ENCODE measurements at places on chromosomes 12 and 14. TPM values are rescaled to one million over a fixed set of nuclear protein-coding genes. Genes with fewer than 3 reads are reported as not detected.
A peak's percentile ranks its signal among the peaks of the same experiment; 100 is the strongest.

GRCh38 chr12:121483949-121484348, 84.0 kb downstream of the RNF34 start:
- H3K27ac ChIP-seq: no peak overlapping the region
- DNase-seq: no peak
- H3K4me3 ChIP-seq: peak overlapping the region; percentile 8
- H3K4me1 ChIP-seq: peaks cover 3% of the 10 kb centered on the region
- peaks cover 4% of the 10 kb centered on the region for H3K36me3 ChIP-seq

DNA sequence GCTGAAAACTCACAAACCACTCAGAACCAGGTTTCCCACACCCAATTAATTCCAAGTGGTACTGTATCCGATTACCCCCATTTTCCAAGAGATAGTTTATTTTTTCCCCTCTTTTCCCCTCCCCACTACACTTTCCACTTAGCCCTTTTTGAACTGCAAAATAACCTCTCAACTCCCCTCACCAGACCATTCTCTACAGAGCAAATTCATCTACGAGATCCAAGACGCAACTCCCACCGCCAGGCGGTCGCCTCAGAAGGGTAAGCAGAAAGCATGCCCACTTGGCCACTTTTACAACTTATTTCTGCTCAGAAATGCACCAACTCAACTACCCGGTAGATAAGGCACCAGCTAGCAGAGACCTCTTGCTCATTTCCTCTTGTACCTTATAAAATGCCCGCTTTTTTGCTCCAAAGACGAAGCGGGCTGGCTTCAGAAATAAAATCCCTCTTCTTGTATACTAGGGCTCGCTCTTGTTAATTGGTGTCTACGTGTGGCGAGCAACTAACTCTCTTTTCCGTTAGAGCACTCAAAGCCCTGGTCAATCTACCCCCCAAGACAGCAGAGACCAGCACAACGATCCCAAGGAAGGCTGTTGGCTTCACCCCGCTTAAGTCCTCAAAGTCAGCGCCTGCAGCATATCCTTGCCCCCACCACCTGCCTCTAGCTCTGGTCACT, 910 bp upstream of the SRP54 start:
- peaks cover 2% of the 10 kb centered on the region for H3K27me3 ChIP-seq
- H3K4me3 ChIP-seq: no peak overlapping the region
- H3K36me3 ChIP-seq: no peaks in the 10 kb centered on the region
- peak; percentile 52 for DNase-seq
- peaks cover 14% of the 10 kb centered on the region for H3K4me1 ChIP-seq
- no peak overlapping the region for H3K27ac ChIP-seq

DNA sequence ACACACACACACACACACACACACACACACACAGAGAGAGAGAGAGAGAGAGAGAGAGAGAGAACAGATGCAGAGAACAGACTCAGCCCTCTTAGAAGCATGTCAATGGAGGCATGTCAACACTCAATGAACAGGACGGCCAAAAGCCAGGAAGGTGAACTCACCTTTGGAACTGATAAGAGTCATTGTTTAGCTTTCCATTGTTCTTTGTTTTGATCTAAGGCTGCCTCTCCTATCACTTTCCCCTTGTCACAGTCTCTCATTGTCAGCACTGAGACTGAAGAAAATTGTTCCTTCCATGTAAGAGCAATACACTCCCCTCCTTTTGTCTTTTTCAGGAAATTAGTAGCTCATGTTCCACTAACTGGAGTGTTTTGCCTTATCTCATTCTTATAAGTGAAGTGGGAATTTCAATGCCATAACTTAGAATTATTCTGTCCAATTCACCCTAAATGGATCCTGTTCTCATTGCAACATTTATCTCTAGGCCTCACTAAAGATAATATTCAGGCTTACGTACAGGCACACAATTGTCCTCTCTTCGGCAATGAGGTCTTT, 218.0 kb downstream of the DUSP6 start:
- no peak overlapping the region for H3K4me3 ChIP-seq
- peak overlapping the region; percentile 73 for H3K27ac ChIP-seq
- no peaks in the 10 kb centered on the region for H3K36me3 ChIP-seq
- H3K27me3 ChIP-seq: no peaks in the 10 kb centered on the region
- DNase-seq: no peak
- peaks cover 32% of the 10 kb centered on the region for H3K4me1 ChIP-seq

CCDC196 gene
- not detected for total RNA-seq

TSPAN31 gene
- 21.8 TPM for total RNA-seq
